Left lung (tissue), 14 donors: ENCODE measurements at places on chromosomes 11 and 22. TPM values are rescaled to one million over a fixed set of nuclear protein-coding genes. Genes with fewer than 3 reads are reported as not detected.

DNA sequence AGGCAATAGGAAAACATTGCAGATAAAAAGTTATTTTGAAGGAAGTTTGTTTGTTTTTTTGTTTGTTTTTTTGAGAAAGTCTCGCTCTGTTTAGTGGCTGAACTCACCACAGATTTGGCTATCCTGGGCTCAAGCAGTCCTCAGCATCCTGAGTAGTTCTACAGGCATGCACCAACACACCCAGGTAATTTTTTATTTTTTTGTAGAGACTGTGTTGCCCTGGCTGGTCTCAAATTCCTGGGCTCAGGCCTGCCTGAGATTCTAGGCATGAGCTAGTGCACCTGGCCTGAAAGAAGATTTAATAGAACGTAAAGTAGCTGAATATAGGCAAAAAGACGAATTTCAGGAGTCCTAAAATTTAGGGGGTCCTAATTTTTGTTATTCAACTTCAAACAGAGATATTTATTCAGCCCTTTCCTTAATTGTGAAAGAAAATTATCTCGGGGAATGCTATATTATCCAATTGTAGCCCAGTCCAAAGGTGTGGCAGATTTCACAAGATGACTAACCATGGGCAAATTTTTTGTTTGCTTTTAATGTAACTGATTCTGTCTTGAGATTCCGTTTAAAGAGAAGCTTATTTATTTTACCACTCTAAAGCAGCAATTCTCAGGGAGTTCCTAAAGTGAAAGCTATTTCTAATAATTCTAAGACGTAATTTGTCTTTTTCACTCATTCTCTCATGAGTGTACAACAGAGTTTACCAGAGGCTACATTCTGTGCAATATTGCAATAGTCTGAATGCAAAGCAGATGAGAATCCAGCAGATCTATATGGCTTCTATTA lies 940 bp downstream of the IL18 start:
- no peaks in the 10 kb centered on the region for H3K27me3 ChIP-seq
- peak overlapping the region; percentile 42 for H3K27ac ChIP-seq
- peak overlapping the region; percentile 17 for H3K4me3 ChIP-seq
- DNase-seq: no peak

DNA sequence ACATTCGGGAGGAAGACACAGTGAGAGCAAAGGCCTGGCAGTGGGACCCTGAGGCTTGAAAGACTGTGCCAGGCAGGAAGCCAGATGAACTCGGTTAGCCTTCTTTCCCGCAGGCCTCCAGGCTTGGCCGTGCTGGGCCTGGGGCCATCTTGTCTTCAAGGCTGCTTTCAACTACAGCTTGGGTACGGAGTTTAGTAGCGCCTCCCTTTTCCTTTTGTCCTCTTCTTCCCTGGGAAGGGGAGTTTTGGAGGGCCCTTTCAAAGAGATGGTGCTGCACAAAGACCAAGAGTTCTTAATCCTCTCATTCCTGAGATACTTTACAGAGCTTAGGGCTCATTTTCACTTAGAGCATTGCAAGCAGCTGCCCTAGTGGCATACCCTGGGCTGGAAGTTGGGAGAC lies 87.5 kb downstream of the TP53I11 start:
- no peak overlapping the region for H3K4me3 ChIP-seq
- peaks cover 4% of the 10 kb centered on the region for H3K4me1 ChIP-seq
- no peak for DNase-seq
- peaks cover 8% of the 10 kb centered on the region for H3K27me3 ChIP-seq

Gene ST14
- 80.6 TPM for total RNA-seq

- no peak overlapping the region for H3K27ac ChIP-seq
- H3K4me1 ChIP-seq: no peaks in the 10 kb centered on the region
- peaks cover 21% of the 10 kb centered on the region for H3K27me3 ChIP-seq
- DNase-seq: peak; percentile 68
These were observed 414.8 kb downstream of the BUD13 start for GRCh38 chr11:116357784-116358544.

DNA sequence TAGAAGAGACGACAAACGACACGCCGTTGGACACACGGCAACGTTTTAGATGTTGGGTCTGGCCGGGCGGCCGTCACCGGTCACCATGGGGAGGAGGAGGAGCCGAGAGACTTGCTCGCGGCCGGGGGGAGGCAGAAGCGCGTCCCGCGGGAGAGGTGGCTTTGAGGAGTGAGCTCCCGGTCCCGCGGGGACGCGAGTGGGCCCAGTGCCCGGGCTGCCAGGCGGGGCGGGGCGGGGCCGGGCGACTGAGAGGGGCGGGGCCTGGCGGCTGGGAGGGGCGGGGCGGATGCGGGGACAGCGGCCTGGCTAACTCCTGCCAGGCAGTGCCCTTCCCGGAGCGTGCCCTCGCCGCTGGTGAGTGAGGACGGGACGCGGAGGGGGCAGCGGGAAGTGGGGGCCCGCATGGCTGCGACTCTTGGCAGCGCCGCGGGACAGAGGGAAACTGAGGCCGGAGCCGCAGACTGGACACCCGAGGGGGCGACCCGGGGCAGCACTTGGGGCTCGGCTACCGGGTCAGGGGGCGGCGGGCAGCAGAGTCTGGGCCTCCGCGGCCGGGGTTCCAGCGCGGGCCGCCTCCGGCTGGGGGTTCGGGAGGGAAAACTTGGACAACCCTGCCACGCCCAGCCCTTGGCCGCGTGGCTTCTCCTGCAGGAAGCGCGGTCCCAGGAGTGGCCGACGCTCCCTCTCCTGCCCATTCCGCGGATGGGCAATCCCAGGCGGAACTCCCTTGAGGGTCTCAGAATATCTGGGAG lies at the start of gene TSPO:
TSPO (plus strand) TSS at position 309 of the 752 bp plus-strand sequence. CDS start 7,680 bp downstream, outside the sequence.
- peaks cover 14% of the 10 kb centered on the region for H3K36me3 ChIP-seq
- peak; percentile 95 for DNase-seq
- H3K4me1 ChIP-seq: peaks cover 79% of the 10 kb centered on the region
- H3K27me3 ChIP-seq: no peaks in the 10 kb centered on the region
- peak within 1 kb of the TSS; percentile 77 for H3K27ac ChIP-seq

DNA sequence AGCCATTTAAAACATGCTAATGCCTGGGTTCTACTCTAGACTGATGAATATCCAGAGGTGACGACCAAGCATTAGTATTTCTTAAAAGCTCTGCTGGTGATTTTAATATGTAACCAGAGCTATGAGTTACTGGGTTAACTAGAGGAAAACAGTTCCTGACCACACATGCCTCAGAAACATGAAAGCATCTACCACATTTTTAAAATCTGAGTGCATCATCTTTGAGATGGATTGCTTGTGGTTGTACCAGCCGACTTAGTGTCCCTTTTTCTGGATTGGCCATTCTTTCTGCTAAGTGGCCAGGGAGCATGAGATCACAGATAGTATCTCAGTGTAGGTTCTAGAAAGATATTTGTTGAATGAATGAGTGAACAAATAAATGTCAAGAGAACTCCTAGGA lies 152.4 kb downstream of the NTM start:
- H3K27me3 ChIP-seq: no peaks in the 10 kb centered on the region
- no peak overlapping the region for H3K4me3 ChIP-seq
- H3K36me3 ChIP-seq: no peaks in the 10 kb centered on the region
- H3K4me1 ChIP-seq: no peaks in the 10 kb centered on the region
- DNase-seq: no peak

DNA sequence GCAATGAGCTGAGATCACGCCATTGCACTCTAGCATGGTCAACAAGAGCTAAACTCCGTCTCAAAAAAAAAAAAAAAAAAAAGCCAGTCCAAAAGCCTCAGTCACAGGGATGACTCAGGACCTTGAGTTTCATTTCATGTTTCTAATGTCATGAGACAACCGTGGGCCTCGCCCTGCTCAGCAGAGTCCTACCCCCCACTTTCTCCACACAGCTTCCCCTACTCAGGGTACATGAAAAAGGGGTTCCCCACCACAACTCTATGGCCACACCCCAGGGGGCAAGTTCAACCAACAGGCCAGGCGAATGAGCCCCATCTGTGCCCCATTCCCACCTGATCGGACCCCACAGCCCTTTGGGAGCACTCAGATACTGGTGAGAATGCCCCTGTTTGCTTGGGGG lies 24.3 kb upstream of the ADA2 start:
- no peak for DNase-seq
- H3K36me3 ChIP-seq: no peaks in the 10 kb centered on the region
- H3K27ac ChIP-seq: peak overlapping the region; percentile 83
- H3K4me3 ChIP-seq: no peak overlapping the region
- H3K27me3 ChIP-seq: no peaks in the 10 kb centered on the region
- no peaks in the 10 kb centered on the region for H3K4me1 ChIP-seq

- no peak overlapping the region for H3K4me3 ChIP-seq
- peak; percentile 59 for DNase-seq
- H3K27ac ChIP-seq: no peak overlapping the region
- H3K27me3 ChIP-seq: no peaks in the 10 kb centered on the region
These were observed 30.3 kb downstream of the IGF2 start for GRCh38 chr11:2108675-2109491.

- H3K4me1 ChIP-seq: no peaks in the 10 kb centered on the region
- no peak for DNase-seq
- no peaks in the 10 kb centered on the region for H3K36me3 ChIP-seq
- H3K27me3 ChIP-seq: no peaks in the 10 kb centered on the region
- no peak overlapping the region for H3K4me3 ChIP-seq
- peak overlapping the region; percentile 43 for H3K27ac ChIP-seq
These were observed 123.6 kb downstream of the ABTB2 start for GRCh38 chr11:34234086-34234740.

Gene SGSM1
- total RNA-seq: 2.8 TPM

- H3K36me3 ChIP-seq: no peaks in the 10 kb centered on the region
- no peaks in the 10 kb centered on the region for H3K4me1 ChIP-seq
- no peak for DNase-seq
- no peak overlapping the region for H3K4me3 ChIP-seq
- no peak overlapping the region for H3K27ac ChIP-seq
- no peaks in the 10 kb centered on the region for H3K27me3 ChIP-seq
These were observed 176.0 kb downstream of the METTL15 start for GRCh38 chr11:28284196-28284595.

Gene FAM227A
- total RNA-seq: 3.1 TPM

Gene C11orf87
- not detected for total RNA-seq

DNA sequence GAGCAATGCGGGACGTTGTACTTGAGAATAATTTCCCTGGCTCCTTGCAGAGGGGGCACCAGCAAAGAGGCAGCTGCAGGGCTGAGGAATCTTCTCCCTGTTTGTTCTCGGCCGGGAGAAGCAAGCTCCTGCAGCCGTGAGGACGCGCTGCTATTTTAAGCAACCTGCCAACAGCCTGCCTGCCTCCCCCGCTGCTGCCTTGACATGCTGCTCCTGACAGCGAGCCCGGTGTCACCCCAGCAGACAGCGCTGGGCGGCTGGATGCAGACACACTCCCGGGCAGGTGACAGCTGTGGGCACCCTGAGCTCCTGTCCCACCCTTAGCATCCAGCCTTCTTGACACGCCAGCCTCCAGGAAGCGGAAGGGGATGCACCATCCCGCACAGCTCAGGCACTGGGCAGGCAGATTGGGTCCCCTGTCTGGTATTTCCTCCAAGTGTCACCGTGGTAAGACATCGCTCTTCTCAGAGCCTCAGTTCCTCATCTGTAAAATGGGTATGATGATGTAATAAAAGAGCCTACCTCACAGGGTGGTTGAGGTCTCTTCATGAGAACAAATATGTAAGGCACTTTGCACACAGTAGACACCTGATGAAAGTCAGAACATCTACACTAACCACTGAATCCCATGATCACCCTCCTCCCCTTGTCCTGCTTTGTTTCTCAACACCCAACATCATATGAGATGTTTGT lies 530.6 kb downstream of the MN1 start:
- H3K36me3 ChIP-seq: no peaks in the 10 kb centered on the region
- no peak overlapping the region for H3K4me3 ChIP-seq
- DNase-seq: no peak

GRCh38 chr11:128058580-128059208 lies 528.7 kb downstream of the ETS1 start:
- DNase-seq: no peak
- H3K4me1 ChIP-seq: no peaks in the 10 kb centered on the region
- H3K36me3 ChIP-seq: no peaks in the 10 kb centered on the region
- H3K4me3 ChIP-seq: no peak overlapping the region

Gene GNAZ
- total RNA-seq: 1.7 TPM
